EH (cell line): ENCODE measurements at places on chromosomes 4 and X.

GRCh38 chrX:149510386-149510785, 5.3 kb upstream of the IDS start:
- DNase-seq, result no peak

GRCh38 chrX:109760922-109761250, 27.8 kb upstream of the ACSL4 start:
- DNase-seq, result no peak

- DNase-seq, result no peak
Measured at GRCh38 chr4:156571146-156571545, 400.5 kb downstream of the PDGFC start.

- DNase-seq, result peak; percentile 60
Measured at GRCh38 chr4:159444678-159445077, 341.8 kb downstream of the RAPGEF2 start.

DNA sequence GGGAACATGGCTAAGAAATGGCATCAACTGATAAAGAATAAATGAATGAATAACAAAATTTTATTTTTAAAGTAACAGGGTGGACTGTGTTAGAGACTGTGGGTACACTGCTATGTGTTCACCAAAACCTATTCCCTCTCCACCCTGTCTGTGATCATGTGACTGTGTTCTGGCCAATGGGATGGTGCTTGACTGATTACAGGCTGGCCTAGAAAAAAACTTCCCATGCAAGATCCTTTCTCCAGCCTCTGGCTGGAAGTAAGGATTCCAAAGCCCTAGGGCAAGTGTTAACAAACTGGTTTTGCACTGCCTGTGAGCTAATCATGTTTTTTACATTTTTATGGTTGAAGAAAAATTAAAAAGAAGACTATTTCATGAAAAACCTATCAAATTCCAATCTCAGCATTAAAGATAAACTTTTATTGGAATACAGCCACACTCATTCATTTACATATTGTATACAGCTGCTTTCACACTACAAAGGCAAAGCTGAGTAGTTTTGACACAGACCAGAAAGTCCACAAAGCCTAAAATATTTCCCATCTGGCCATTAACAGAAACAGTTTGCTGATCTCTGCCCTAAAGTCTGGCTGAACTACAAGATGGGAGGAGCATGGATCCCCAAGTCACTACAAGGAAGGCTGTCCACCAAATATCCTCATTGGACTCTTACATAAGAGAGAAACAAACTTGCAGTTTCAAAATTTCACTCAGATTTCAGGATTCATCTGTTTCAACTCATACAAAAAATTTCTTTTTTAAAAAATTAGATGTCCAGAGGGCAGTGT, 133.2 kb downstream of the ARHGAP6 start:
- DNase-seq, result no peak

DNA sequence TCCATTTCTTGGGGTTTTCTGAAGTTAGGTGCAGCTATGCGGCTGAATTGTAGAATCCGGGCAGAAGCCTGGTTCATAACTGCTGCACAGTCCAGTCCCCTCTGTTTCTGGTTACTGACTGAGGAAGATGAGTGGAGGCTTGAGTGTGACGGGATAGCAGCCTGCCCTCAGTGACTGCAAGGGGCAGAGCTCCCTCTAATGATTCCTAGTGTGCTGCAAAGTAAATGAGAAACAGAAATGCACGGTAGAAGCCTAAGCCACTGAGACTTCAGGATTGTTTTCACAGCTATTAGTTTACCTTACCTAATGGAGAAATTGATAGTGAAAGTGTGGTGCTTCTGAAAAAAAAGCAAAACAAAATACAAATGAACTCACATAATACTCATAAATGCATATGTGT, 189.2 kb downstream of the GPM6A start:
- peak; percentile 30 for DNase-seq

- DNase-seq, result no peak
Measured at GRCh38 chr4:63708661-63709060, 700.6 kb downstream of the TECRL start.

DNA sequence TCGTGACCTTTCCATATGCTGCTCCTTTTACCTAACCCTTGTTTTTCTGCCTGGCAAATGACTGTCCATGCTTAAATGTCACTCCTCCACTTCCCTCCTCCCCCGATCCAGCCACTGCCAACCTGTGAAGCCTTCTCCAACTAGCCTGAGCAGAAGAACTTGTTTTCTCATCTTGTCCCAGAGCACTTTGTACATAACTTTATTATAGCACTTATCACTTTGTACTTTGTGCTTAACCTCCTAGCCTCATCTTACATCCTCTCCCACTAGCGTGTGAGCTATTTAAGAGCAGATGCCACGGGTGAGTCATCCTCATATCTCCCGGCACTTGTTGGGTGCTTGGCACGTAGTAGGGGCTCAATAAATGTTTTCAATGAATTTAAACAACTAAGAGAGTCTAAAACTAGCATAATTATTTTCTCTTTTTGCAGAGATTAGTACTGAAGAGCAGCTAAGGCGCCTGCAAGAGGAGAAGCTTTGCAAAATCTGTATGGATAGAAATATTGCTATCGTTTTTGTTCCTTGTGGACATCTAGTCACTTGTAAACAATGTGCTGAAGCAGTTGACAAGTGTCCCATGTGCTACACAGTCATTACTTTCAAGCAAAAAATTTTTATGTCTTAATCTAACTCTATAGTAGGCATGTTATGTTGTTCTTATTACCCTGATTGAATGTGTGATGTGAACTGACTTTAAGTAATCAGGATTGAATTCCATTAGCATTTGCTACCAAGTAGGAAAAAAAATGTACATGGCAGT, 46.9 kb downstream of the XIAP start:
- peak; percentile 28 for DNase-seq

GRCh38 chr4:808860-809570, 16.9 kb downstream of the CPLX1 start:
- DNase-seq, result no peak

DNA sequence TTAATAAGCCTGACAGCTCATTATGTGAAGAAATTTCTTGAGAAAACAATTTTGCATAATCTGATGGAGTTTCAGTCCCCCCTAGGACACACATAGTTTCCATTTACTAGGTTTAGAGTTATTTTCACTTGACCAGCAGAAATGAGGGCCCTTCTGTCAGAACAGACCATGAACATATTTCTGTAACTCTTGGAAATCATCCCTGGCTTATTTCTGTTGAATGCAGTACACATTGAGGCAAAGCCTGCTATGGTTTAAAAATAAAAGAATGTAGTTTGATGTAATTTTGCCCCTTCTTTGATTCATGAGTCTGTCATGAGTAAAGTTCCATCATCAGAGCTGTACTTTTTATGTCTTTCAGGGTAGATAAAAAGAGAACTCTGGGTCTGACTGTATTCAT, 104.6 kb upstream of the ETNPPL start:
- no peak for DNase-seq

GRCh38 chr4:83644677-83645659, 109.1 kb downstream of the GPAT3 start:
- DNase-seq, result peak; percentile 62

DNA sequence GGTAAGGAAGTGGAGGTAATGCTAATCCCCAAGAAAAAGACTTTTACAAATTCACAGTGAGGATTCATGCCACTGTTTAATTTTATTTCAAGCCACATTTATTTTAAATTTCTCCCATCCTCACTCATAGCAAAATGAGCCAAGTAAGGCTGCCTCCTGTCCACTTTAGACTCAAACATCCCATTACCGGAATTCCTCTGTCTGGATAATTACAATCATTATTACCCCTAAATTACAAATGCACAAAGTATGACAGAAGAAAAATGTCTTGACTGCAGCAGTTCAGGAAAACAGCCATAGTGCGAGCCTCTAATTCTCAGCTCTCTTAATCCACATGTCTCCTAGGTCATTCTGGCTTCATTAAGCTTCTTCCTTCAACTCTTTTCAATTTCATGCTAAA, 57.0 kb downstream of the MAPK10 start:
- DNase-seq, result no peak

DNA sequence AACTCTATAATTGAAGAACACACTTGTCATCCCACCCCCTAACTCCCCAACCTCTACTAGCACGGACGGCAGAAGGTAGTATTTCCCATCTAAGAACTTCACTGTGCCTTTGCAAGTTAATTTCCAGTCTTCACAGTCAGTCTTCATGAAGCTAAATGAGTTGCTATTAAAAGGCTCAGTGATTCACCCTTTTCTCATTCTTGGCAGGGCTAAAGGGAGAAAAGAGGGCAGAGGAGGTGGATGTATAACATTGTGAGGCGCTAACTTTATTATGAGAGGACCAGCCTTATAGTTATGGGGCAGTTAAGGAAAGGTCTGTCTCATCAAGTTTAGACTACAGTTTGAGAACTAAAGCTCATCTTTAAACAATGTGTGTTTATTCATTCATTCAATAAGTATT, 161.0 kb upstream of the S100G start:
- DNase-seq, result peak; percentile 53
